Stimulated activated CD4-positive, alpha-beta T cell treated with anti-CD3 and anti-CD28 coated beads, Interleukin-15, amount 100 ng/mL, for 48 hours (primary cell): ENCODE measurements at places on chromosomes 4 and X.

DNA sequence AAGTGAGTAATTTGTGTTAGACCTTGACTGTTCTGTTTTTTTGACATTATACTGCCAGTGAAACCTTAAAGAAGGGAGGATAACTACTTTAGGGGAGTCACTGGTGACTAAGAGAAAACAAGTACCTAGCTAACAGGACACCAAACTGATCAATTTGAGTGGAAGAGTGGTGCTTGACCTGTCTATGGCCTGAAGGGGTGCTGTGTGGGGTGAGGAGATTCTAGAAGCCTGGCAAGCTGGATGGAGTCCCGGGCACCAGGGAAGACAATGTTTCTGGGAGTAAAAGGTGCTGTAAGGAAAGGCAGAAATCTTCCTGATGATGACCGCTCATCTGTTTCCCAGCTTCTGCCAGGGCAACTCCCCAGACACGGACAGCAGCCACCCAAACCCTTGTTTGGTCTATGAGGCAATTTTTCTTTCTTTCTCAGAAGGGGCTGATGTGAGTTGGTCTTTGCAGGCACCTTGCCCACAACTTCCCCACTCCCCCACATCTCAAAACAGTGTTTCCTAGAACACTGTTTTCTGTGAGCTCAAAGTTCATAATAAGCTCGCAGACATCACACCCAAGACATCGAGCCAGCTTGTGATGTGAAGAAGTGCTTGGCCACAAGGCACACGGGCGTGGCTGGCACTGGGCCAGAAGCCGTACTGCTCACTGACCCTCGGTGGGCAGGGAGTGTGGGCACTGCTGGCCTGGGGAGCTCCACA is 4.6 kb downstream of the TXK start:
- peak; percentile 13 for DNase-seq

DNA sequence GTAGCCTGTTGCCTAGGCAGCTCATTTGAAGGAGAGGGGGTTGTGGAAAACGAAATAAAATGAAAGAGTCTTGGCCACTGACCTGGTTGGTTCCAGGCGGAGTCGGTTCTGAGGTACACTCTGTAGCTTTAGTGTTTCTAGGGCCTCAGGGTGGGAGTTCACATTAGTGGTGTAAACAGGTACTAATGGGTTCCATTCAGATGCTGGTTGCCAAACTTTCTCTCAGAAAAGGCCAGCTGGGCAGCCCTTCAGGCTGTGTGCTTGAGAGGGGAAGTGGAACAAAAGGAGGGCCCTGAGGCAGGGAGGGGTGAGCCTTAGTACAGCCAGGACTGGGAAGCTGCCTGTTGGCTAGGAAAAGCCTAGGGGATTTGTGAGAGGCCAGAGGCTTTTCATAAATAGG is 24.8 kb downstream of the NHSL2 start:
- no peak for DNase-seq

DNA sequence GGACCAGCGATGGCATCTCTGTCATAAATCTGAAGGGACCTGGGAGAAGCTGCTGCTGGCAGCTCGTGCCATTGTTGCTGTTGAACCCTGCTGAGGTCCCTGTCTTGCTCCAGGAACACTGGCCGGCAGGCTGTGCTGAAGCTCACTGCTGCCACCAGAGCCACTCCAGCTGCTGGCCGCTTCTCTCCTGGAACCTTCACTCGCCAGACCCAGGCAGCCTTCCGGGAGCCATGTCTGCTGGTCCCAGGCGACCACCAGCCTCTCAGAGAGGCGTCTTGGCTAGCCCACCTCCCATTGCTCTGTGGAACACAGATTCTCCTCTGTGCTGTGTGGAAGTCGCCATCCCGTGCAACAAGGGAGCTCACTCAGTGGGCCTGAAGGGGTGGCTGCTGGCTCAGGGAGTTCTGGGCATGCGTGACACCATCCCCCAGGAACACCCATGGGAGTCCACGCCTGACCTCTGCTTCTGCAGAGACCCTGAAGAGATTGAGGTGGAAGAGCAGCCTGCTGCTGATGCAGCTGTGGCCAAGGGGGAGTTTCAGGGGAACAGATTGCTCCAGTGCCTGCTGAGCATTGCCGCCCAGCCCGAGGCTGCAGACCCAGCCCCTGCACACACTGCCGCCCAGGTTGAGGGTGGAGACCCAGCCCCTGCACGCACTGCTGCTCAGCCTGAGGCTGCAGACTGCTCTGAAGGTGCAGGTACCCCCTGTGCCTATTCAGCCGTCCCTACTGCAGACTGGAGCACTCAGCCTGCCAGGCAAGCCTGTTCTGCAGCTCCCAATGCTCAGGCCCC is 33.1 kb upstream of the CYP4V2 start:
- no peak for DNase-seq

DNA sequence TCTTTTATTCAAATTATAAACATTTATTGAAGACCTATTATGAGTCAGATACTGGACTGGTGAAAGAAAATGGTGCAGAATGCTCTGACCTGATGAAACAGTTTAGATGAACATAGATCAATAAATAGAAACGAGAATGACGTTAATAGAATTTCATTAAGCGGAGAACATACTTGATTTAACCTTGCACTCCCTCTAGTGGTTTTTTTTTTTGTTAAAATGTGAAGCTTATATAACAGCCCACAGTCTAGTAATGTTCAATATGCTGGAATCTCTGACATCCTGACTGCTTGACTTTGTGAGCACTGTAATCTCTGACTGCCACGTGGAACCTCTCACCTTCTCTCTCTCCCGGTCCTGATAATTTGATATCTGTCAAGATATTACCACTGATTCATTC is 32.3 kb downstream of the HDAC8 start:
- no peak for DNase-seq

DNA sequence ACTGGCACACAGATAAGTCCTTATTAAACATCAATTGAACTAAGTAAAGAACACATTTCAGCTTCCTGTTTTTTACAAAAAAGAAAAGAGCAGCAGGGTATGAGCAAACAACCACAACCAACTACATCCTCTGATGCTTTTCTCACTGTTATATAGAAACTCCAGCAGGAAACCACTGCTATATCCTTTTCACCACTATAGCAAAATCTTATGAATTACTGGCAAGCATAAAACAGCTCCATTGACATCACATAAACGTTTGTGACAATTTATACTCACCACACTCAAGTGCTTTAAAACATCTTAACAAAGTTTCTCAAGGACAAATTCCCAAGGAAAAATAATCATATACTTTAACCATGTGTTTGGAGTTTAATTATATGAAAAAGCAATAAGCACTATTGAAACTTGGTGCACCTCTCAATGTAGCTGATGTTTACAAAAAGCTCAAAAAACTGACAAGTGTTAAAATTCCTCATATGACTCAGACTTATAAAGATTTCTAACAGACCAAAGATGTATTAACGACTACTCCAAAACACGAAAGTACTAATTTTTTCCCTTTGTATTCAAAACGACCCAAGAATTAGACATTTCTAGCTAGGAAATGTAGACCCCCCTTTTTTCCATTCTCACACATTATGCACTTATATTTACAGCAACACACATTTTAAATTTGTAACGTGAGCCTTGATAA is 12.9 kb downstream of the GPRIN3 start:
- no peak for DNase-seq

DNA sequence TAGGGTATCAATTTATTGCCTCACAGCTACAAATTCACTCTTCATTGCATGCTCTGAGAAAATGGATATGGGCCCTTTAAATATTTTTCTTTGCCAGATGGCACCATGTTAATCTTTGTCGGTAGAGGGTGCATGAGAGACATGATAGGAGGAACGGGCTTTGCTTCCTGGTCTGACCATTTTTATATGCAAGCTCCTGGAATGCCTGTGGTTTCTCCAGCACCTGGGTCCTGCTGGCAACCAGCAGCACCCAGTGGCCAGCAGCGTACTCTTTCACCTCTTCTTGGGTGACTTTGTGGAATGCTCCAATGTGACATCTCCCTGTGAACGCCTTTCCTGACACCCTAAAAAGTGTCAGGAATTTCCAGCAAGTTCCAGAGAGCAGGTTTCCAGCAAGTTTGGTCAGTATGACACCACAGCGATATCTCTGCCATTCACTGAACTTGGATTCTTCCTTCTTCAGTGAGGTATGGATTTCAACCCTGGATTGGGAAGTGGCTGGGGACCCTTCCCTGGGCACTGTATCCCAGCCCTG is 140.3 kb upstream of the PGRMC2 start:
- no peak for DNase-seq

DNA sequence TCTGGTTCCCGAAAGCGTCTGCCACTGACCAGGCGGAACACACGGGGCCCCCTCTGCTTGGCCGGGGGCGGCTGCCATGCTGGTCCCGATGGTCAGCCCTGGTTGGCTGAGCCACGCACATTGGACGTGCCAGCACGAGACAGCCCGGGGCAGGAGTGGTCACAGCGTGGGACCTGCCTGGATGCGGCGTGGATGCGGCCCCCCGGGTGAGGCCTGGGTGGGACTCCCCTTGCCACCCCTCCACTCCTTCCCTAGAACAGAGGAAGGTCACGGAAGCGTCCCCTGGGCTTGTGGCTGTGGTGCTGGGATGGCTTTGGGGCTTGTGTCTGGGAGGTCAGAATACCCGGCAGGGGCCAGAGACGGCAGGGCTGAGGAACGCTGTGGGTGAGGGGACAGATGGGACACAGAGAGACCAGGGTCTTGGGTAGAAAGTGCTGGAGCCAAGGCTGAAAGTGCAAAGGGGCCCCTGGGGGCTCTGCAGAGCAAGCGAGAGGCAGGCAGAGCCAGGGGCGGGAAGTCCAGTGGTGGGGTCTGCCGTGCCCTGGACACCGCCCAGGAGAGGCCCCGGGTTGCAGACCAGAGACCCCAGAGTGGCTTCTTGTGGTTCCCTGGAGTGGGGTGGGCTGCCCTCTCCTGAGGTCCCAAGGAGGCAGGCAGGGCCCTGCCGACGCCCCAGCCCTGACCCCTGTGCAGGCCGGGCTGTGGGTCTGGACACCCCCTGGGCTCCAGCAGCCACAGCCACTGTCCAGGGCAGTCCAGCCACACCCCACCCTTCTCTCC is 8.6 kb upstream of the CPLX1 start:
- DNase-seq, result no peak

DNA sequence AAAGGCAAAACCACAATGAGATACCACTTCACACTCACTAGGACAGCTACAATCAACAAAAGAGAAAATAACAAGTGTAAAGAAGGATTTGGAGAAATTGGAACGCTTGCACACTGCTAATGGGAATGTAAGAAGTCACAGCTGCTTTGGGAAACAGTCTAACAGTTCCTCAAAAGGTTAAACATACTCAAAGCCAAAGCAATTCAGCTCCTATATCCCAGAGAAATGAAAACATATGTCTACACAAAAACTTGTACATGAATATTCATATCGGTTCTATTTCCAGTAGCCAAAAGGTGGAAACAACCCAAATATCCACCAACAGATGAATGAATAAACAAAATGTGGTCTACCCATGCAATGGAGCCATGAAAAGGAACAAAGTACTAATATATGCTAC is 64.0 kb downstream of the TEC start:
- no peak for DNase-seq

DNA sequence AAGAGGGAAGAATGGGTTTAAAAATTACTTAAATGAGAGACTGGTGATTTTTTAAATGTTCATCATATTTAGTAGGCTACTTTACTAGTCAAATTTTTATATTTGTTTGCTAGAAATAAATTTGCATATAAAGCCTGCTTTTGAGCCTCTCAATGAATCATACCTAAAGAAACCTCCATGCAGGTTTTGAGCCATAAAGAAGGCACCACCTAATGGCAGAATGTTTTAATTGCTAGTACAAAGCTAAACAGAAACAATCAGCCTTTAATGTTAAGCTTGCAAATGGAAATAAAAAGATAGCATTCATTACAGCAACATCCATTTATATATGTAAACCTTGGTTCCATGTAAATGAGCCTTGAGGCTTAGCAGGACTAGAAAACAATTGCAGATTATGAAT is 989.7 kb downstream of the CCSER1 start:
- DNase-seq, result no peak

DNA sequence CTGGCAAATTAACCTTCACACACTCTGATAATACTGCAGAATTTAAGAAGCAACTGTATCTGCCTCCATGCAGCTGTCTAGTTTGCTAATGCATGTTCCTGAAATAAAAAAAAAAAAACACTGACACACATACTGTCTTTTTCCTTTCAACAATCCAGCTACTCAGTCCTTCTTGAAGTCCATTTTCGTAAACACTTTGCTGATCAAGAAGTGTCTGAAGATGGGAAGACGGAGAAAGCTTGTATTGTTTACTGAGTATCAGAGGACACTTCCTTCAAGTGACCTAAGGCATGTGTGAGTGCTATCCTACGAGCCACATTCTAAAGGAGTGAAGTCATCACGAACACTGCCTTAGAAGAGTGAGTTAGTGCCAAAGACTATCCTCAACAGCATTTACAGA is 82.6 kb downstream of the LUZP4 start:
- DNase-seq, result no peak

GRCh38 chr4:14888790-14889572 is 113.3 kb upstream of the CPEB2 start:
- DNase-seq, result no peak

DNA sequence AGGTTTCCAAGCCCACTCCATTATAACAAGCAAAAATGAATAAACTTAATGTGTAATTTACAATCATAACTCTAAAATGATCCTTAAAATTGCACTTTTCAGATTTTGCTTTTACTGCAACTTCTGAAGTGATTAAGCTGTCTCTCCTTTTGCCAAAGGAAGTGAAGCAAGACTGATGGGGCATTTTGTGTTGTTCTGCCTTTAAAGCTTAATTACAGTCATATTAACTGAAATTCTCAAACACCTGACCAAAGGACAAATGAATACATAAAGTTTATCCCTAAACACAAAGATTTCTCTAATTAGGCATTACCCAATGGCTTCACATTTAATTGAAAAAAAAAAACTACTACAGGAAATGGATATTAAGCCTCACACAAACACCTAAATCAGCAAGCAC is 101.8 kb downstream of the ATP11C start:
- DNase-seq, result no peak

DNA sequence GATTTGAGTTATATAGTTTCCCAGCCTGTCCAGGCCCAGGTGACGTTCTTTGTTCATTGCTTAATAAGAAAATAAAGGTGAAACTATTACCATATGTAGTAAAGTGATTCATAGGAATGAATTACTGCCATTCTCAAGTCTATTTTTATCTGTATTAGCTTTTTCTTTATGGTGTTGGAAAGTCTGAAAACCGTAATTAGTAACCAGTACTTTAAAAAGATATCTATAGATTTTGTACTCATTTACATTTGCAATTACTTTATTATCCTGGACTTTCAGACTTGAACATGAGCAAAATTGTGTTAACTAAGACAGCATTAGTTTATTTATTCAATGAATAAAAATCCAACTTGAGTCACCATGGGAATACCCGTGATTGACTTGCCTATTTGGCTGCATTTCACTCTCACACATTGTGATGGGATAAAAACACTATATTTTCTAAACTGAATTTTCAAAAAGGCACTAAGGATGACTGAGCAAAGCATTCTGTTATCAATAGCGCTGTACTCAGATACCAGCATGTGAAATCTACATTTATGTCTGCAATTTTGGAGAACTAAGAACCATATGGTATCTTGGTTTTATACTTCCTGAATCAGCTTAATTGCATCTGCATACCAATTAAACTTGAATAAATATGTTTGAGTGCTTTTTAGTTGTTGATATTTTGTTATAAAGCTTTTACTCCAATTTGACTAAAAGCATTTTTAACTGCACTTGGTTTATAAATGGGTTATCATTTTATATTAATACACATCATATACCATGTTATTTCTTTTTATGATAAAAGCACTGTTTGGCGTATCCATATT is 154.6 kb downstream of the CCSER1 start:
- no peak for DNase-seq

- DNase-seq, result no peak
Observed at GRCh38 chrX:134999469-134999868, 8.7 kb downstream of the SMIM10 start.

GRCh38 chr4:123659262-123659661 is 262.7 kb downstream of the SPRY1 start:
- DNase-seq, result no peak

GRCh38 chrX:45806410-45807121 is 605.9 kb upstream of the DIPK2B start:
- DNase-seq, result peak; percentile 26
